ENCODE measurements at places on chromosomes 4 and X.

DNA sequence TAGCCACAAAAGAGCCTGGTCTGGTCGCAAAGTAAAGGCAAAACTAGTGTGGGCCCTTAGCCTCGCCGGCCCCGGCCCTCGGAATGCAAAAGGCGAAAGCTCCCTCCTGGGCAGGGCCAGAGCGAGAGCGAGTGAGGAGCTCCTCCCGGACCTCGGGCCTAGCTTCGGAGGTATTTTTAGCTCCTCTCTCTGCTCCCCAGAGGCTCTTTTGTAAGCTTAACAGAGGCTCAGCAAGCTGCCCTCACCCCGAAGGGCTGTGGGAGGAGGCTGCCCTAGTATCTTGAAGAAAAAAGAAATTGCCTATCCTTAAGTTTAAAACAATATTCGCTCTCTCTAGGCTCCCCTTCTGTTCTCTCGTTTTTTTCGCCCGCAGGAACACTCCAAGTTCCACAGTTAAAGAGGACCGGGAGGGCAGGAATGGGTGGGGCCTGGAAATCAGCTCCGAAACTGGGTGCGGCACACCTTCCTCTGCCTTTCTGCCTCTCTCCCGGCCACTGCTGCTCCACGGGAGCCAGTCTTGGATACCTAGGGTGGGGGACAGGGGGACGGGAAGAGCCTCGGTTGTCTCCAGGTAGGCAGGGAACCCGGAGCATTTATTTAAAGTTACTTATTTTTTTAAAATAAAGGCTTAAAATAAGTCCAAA lies 12.1 kb downstream of the HAND2 start:
- no peak for DNase-seq

- DNase-seq: no peak
These were observed 165.7 kb downstream of the KDR start for GRCh38 chr4:54959651-54960116.

DNA sequence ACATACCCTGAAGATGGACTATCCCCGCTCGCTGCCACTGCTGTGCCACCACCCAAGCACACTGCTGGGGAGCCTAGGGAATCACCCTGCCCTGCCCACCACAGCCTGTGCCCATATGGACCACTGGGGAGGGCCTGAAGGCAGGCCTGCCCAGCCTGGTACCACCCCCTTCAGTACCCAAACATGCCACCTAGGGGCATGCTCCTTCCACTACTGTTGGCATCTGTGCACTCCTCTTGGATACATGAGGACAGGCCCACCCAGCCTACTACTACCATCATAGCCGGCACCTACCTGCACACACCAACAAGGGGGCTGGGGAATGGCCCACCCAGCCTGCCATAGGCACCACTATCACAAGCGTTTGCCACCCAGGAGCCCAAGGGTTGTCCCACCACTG lies 30.1 kb upstream of the PRDX4 start:
- no peak for DNase-seq

DNA sequence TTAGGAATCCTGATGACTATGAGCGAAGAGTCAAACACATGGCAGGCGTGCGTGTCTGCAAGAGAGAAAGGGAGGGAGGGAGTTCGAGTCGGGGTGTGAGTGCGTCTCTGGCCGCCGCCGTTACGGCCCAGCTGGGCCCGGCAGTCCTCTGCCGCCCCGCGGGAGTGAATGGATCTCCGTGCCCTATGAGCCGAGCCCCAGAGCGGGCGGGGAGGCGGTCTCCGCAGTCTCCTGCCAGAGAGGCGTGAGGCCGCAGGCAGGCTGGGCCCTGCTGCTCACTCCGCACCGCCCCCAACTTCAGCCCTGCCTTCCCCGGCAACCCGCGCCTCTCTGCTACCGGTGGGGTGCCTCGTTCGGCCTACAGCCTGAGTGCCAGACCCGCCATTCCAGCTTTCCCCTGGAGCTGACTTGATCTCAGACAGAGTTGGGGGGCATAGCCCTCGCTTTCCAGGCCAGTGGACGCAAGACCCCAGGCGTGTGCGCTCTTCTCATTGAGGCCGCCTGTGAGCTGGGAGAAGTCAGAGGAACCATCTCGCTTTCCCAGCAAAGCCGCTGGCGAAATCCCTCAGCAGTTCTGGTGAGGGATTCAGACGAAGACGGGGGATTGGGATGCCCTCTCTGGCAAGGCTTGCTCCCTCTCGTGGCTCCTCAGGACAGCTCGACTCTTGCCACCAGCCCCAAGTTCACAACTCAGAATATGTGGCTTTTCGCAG lies 1.4 kb downstream of the SLC16A2 start:
- no peak for DNase-seq

- DNase-seq: no peak
These were observed 54.6 kb upstream of the ANK2 start for GRCh38 chr4:112994732-112995464.
